ENCODE measurements at places on chromosomes 12 and 14.

DNA sequence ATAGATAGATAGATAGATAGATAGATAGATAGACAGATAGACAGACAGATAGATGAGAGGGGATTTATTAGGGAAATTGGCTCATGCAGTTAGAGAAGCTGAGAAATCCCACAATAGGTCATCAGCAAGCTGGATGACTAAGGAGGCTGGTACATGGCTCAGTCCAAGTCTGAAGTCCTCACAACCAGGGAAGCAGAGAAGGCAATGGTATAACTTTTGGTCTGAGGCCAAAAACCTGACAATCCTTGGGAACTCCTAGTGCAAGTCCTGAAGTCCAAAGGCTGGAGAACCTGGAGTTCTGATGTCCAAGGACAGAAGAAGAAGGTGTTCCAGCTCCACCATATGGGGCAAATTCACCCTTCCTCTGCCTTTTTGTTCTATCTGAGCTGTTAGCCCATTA is 517.6 kb upstream of the ATP2B1 start:
- no peak for DNase-seq

- no peak for DNase-seq
Measured at GRCh38 chr12:127538316-127538715, 728.7 kb upstream of the TMEM132C start.

- DNase-seq = peak; percentile 3
Measured at GRCh38 chr12:101570047-101570446, 24.7 kb upstream of the MYBPC1 start.

- no peak for DNase-seq
Measured at GRCh38 chr12:118498171-118498570, 121.8 kb downstream of the SUDS3 start.

DNA sequence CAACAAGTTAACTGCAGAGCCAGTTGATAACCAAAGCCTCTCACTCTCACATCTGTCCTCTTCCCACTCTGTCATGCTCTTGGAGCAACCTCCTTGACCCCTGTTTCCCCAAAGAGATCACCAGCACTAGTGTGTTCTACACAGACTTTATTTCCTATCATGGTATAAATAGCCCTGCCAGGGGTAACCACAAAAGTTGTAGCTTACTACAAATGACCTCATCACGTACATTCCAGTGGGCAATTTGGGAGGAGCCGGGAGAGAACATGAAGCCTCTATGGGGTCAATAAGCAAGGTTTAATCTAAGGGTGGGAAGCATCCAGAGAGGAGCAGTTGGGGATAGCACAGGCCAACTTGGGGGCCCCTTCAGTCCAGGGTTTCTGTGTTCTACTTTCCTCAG is 186.5 kb downstream of the KCNA5 start:
- no peak for DNase-seq

DNA sequence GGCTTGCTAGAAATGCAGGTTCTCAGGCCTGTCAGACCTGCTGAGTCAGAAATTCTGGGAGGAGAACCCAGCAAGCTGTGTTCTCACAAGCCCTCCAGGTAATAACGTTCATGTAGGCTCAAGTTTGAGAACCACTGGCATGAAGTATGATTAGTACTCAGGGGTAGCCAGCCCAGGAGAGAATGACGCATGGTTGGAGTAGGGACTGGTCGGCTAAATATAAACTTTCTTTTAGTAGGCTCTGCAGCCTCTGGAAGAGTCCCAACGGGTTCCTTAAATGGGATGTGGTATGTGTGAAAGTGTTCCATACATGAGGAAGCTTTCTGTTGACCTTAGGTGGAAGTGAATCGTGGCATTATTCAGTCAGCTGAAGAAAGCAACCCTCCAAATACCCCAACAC is 209.3 kb downstream of the SLC41A2 start:
- no peak for DNase-seq

GRCh38 chr12:52433501-52434080 is 580 bp downstream of the KRT75 start:
- no peak for DNase-seq

DNA sequence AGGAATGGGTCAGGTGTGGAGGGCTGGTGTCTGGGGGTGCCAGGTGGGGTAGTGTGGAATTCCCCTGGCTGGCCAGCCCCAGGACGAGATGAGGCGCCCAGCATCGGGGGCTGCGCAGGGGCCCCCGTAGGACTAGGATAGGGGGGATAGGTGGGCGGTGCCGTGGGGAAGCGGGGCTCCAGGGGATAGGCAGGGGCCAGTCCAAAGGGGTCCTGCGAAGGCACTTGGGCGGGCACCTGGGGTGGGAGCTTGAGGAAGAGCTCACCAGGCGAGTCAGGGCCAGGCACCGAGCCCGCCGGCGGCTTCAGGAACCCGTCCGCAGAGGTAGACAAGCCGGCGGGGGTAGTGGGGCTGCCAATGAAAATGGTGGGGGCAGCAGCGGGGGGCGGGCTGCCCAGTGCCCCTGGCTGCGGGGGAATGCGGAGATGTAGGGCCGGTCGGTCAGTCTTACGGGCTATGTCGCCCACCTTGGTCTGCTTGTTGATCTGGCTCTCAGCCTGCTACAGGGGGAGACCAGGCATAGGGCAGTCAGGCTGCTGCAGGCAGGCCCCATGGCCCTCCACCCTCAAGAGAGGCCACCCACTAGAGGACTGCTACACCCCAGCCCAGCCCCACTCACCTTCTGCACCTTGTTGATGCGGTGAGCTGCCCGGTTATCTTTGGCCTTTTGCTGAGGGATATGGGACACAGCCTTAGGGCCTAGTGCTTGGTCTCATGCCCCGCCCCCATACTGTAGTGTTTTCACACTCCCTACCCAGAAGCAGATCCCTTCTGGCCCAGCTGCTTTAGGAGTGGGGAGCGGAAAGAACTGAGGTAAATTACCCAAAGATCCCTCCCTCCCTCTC is 19.3 kb downstream of the KMT2D start:
- DNase-seq = no peak

DNA sequence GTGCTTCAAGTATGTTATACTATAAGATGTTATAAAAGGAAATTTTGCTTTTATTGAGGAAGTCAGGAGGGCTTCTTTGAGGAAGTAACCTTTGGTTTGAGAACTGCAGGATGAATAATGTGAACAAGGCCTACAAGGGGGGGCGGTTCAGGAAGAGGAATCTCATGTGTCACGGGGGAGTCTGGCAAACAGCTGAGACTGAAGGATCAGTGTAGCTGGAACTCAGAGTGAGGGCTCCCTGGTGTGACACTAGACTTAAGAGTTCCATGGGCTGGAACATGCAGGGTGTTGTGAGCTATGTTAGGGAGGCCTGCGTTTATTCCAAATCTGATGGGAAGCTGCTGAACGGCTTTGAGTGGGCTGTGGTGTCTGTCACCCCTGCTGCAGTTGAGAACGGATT is 62.3 kb downstream of the UNC79 start:
- no peak for DNase-seq

DNA sequence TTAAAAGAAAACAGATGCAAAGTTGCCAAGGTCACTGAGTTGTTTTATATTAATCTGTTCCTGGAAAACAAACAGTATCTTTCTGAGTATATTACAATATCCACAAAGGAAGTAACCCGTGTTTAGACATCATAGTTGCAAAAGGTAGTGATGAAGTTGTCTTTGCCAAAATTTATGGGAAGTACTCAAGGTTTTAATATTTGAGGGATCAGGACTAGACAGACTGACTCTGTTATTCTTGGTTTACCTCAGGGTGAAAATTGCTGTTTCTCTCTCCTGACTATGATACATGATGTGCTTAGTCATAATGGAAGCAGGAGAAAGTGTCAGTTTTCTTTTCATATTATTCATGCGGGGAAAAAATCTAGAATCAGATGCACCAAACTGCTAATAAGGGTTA is 28.3 kb downstream of the TMEM233 start:
- DNase-seq = no peak

- DNase-seq = peak; percentile 45
Measured at GRCh38 chr12:114508529-114509129, 102.7 kb upstream of the TBX5 start.

DNA sequence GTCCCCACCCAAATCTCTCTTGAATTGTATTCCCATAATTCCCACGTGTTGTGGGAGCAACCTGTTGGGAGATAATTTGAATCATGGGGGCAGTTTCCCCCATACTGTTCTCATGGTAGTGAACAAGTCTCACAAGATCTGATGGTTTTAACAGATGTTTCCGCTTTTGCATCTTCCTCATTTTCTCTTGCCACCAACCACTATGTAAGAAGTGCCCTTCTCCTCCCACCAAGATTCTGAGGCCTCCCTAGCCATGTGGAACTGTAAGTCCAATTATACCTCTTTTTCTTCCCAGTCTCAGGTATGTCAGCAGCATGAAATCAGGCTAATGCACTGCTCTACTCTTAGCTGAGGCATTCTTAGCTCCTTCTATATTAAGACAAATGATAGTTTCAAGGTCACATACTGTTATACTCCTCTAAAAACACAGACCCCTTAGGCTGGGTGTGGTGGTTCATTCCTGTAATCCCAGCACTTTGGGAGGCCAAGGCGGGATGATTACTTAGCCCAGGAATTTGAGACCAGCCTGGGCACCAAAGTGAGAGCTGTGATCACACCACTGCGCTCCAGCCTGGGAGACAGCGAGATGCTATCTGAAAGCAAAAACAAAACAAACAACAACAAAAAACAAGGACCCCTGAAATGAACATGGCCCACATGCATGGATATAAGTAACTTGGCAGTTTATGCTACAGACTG is 3.6 kb downstream of the SCAF11 start:
- no peak for DNase-seq

DNA sequence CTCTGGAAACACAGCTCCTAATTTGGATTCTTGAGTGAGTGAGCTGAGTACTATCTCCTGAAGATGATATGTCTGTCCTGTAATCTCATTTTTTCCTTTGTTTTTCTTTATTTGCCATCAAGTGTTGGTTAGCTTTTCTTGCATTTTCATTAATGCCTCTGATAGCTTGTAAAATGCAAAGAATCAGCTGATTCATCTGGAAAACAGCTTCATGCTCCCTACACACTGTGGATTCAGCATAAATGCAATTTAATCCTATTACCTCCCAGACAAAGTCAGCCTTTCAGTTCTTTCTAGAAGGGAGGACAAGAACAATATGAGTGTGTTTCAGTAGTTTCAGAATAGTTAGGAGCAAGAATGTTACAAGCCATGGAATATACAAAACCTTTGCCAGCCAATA is 79.4 kb downstream of the DACT1 start:
- DNase-seq = no peak

- peak; percentile 91 for DNase-seq
Measured at GRCh38 chr14:36067428-36068187, 108.9 kb downstream of the PTCSC3 start.

GRCh38 chr14:89188492-89188891 is 228.5 kb downstream of the FOXN3 start:
- no peak for DNase-seq

DNA sequence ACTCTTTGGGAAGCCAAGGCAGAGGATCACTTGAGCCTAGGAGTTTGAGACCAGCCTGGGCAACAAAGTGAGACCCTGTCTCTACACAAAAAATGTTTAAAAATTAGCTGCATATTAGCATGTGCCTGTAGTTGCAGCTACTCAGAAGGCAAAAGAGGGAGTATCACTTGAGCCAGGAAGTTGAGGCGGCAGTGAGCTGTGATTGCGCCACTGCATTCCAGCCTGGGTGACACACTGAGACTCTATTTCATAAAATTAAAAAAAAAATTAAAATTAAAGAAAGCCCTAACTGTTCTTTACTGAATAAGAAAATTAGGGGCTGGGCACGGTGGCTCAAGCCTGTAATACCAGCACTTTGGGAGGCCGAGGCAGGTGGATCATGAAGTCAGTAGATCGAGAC is 27.0 kb downstream of the SENP1 start:
- DNase-seq = no peak

DNA sequence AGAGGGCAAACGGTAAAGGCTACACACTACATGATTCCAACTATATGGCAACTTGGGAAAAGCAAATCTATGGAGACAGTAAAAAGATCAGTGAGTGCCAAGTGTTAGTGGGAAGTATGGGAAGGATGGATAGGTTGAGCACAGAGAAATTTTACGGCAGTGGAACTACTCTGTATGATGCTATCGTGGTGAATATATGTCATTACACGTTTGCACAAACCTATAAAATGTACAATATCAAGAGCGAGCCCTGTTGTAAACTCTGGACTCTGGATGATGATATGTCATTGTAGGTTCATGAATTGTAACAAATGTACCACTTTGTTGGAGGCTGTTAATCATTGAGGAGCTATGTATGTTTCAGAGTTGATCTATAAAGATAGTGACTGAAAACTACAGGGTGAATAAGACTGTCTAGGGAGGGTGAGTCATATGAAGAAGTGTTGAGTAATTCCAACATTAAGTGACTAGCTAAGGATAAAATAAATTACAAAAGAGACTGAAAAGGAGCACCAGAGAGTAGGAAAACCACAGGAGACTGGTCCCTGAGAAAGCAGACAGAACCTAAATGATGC is 349.2 kb upstream of the LMO3 start:
- no peak for DNase-seq

DNA sequence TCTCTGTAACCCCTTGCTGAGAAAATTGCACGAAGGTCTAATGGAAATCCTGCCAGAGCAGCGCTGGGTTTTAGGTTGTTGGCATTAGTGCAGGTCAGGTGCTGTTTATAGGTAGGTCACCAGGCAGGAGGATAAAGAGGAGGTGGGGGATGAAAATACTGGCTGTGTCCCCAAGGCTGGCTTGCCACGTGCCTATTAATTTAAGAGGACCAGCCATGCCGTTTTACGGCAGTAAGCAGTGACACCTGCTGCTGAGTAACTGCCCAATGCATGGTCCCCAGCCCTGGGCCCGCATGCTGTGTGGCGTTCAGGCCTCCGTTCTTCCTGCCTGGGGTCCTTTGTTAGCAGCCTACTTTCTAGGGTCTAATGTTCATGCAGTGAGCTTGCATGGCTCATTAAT is 67.2 kb downstream of the WDR20 start:
- DNase-seq = no peak

GRCh38 chr12:43336962-43337555 is 214.9 kb downstream of the ADAMTS20 start:
- DNase-seq = no peak

DNA sequence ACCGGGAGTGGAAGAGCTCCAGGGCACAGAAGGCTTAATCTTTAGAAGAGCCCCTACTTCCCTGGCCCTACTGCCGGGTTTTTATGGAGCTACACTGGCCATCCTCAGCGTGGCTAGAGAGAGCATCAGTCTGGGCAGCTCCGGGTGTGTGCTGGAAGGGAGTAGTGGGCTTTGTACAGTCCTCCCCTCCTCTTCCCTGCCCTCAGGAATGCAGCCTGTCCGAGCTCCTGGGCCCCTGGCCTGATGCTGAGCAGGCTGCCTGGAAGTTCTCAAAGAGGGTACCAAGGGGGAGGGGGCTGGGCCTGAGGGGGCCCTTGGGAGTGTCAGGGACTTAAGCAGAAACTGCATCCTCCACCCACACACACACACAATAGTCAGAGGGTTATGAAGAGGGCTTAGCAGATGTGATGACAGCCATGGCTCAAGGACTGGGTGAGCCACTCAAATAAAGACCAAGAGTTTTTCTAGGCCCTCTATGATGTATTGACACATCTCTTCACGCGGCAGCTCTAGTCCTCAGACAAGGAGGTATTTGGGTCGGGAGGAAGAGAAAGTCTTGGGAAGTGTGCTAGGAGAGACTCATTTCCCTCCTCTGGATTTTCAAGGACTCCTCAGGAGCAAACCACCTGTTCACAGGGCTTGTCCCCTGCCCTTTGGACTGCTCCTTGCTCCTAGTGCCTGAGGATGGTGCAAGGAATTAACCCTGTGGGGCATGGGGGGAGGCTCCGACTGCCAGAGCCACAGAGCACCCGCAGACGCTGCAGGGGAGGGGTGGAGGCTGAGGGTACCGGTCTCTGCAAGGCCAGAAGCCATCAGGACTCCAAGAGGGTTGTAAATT is 16.5 kb upstream of the FIGNL2 start:
- DNase-seq = no peak

Measured in NCI-H1092 treated with DMSO at 0.1 percent for 48 hours (cell line).